Iris pigment epithelial cell (primary cell): ENCODE measurements at places on chromosomes 6 and 20.

DNA sequence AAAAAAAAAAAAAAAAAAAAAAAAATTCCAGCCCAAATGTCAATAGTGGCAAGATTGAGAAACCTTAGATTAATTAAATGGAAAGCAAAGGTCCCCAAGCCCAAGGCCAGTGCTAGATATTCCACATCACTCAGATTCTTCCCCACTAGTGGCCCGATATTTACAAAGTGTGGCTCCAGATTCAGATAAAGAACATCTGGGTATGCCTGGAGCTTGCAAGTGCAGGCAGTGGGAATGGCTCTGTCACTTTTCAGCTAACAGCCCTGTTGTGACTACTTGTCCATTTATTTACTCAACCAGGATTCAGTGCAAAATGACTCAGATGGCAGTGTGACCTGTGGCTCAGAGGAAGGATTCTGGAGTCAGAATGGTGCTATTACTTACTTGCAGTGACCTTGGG is 8.2 kb upstream of the KCNB1 start:
- DNase-seq, result no peak

DNA sequence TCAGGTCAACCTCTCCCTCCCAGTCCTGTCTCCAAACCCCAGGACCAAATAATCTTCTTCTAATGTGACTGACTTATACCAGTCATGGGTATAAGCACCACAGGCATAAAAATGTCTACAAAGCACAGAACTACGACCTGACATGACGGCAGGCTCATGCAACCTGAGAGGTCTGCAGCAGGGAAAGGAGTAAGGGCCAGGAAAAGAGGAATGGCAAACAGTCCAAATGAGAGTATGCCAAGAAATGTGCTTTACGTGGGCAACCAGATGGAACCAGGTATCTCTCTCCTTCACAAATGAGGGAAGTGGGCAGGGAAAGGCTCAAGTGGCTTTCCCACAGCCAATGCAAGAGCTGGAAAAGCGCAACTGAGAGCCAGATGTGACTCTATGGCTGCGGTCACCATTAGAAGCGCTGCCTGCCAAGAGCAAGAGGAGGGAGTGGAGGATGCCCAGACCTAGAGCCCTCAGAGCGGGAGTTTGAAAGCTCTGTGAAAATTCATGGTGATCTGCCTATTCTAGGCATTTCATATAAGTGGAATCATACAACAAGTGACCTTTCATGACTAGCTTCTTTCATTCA is 6.0 kb downstream of the APMAP start:
- no peak for DNase-seq

DNA sequence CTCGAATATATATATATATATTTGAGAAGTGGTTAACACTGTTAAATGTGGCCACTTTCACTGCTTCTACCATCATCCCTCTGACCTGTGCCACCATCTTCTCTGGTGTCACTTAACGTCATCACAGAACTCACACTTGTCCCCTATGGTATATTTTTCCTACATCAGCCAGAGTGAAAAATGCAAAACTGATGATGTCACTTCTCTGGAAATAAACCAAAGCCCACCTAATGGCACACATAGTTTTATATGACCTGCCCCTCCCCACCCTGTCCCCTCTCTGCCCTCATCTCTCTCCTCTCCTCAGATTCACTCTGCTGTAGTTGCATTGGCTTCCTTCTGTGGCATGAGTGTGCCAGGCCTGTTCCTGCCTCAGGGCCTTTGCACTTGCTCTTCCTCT is 63.9 kb upstream of the IFNGR1 start:
- no peak for DNase-seq

DNA sequence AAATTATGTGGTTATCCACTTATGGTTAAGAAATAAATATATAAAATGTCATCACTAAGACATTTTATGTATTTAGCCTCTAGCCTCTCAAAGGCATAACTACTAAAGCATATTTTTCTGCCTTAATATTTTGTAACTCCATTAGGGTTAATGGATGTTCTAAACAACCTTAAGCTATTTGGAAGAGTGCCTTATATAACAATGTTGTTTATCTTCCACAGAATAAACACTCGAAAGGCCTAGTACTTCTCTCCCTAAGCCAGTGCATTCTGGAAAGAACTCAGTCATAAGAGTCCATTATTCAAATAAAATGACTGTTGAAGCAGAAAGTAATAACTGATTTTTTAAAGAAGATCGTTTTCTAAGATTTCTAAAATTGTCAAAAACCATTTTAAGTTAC is 15.0 kb upstream of the PRIM2 start:
- peak; percentile 48 for DNase-seq

- peak; percentile 73 for DNase-seq
These were observed 27.3 kb downstream of the CDK5RAP1 start for GRCh38 chr20:33373735-33374605.
